ENCODE measurements at places on chromosomes 12 and 14. TPM values are rescaled to one million over a fixed set of nuclear protein-coding genes. Genes with fewer than 3 reads are reported as not detected.

The DCP1B gene
- total RNA-seq, result 12.5 TPM

The FAM90A1 gene
- 0.16 TPM for total RNA-seq

The GIT2 gene
- 24.0 TPM for total RNA-seq

The LRTM2 gene
- not detected for total RNA-seq

Data from mesangial cell (primary cell).